H9 (cell line): ENCODE measurements at places on chromosomes 4 and X.

DNA sequence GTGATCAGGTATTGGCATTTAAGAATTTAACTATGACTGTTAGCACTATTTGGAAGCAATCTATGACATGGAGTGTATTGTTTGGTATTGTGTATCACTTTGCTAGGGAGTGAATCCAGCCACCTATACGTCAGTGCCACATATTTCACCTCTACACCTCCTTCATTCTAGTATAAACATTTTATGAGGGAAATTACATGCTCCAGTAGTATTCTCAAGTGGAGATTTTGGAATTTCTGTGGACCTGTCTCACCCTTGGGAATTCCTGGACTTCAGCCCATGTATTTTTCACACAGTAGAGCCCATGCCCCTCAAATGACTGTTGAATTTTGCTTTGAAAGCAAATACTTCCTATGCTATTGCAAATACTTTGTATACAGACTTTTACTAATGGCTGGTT is 11.3 kb downstream of the BST1 start:
- DNase-seq: no peak

DNA sequence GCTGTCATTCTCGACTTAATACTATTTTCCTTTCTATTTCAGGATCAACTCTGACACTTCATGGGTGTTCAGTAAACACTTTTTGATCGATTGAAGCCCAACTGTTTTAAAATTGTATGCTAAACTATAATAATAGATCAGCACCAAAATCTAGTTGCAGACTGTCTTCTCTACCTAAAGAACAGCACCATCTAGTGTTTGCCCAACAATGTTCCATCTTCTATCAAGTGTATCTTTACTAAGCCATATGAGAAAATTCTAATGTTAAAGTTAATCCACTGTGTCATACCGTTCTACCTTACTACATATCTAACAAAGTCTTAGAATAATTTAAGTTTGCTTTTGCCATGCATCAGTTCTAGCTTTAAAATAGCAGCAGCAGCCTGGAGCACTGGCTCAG is 113.0 kb upstream of the PRDX4 start:
- no peak for DNase-seq

DNA sequence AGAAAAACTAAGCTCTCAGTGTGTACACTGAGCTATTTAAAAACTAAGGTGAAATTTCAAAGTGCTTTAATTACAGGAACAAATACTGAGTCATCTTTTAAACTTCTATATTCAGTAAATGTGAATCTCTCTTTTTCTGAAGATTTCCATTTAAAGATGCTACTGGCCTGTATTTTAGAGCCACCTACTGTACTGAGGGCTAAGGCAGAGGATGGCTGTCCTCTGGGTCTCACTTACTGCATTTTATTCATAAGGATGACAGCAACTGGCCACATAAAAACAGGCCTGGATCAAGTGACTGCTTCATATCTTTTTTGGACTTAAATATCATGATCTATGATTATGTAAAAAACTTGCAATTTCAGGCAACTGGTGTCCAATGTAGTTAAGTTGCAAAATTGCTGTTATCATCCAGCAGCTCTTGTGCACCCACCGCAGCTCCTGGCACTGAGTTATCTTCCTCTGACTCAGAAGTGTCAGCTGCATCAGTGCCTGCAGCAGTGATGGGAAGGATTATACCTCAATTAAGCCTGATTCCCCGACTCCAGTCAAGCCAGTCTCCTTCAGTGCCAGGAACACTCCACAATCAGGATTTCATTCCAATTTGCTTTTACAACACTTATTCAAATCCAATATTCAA is 1073.7 kb downstream of the PDHA2 start:
- DNase-seq: no peak

DNA sequence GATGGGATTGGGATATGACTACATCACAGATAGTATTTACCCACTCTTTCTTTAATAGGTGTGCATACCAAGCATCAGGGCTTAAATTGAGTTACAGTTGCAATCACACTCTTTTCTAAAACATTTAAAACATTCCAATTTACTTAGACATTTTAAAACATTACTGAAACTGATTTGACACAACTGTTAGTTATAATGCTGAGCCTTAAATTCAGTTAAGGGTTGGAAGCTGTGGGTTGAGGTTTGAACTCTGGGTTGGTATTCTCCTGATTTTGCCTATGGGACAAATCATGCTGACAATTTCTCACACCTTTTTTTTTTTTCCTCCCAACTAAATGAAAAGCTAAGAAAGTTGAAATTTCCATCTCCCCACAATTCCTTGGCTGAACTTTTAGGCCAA is 16.3 kb downstream of the SLIT2 start:
- no peak for DNase-seq

DNA sequence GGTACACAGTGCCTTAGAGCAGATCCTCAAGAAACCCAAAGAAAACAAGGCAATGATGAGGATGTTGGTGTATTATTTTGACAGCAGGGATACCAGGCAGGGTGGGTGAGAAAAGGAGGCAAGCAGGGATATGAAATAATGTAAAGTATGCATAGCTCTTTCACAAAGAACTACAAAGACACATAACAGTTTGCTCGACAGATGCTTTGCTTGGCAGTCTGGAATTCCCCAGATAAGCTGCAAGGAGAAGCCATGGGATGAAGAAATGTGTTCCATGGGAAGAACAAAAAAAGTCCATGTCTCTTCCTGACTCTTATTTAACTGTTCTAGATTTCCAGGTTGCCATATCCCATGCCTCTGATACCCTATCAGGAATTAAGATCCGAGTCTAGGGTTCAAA is 75.4 kb downstream of the FAM13A start:
- no peak for DNase-seq

GRCh38 chrX:78011846-78012245 is 42.4 kb upstream of the PGAM4 start:
- DNase-seq: no peak

DNA sequence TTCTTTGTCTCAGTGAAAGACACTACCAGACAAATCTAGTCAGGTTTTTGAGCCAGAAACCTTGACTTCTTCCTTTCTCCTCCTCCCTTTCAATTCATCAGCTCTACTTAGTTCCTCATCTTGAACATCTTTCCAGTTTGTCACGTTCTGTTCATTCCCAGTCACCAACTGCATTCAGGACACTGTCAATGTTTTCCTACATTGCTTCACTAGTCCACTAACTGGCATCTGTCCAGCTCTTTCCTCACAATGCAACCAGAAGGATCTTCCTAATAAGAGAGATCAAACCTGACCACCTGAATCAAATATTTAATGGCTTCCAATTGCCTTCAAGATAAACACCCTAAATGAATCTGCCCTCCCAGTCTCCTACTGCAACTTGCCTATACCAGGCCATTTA is 52.5 kb downstream of the SYNPO2 start:
- no peak for DNase-seq

DNA sequence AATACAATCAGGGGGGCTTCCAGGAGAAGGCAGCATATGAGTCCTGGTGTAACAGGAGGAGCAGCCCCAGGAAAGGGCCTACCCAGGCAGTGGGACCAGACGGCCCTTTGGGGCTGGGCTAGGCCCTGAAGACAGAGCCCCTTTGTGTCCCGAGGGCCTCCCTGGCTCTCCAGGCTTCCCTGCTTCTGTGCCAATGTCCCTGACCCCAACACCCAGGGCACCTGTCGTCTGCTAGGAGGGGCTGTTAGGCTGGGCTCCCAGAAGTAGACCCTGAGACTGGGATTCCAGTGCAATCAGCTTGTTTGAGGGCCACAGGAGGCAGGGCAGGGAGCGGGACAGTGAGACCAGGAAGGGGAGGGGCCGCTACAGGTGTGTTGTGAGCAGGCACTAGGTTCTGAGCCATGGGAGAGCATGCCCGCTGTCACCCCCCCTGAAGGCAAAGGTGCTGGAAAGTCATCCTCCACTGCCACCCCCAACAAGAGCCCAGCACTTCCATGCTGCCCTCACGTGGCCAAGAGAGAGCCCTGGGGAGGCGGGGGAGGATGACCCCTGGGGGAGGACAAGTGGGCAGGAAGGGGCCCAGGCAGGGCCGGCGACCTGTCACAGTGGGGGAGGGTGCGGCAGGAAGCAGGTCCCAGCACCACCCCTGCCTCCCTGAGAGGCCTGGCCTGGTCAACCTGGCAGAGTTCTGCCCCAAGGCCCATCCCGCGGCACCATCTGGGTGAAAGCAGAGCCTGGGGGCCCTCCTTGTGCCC is 64.8 kb downstream of the ADRA2C start:
- DNase-seq: no peak

- DNase-seq: no peak
Measured at GRCh38 chr4:132284910-132285426, 864.1 kb upstream of the PCDH10 start.

DNA sequence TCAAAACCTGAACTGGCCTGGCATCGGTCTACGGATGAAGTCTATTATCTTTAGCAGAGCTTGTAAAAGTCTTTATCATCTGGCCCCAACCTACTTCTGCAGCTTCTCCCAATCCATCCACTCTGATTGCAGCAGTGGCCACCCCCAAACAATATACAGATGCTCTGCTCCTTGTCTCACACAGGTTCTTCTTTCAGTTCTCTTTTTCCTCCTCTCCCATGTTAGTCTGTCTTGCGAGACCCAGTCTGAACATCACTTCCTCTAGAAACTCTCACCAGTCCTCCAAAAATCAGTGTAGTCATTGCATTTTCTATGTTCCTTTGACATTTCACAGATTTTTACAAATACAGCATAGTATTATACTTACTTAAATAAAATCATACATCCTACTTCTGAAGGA is 163.0 kb downstream of the FRMPD4 start:
- no peak for DNase-seq

DNA sequence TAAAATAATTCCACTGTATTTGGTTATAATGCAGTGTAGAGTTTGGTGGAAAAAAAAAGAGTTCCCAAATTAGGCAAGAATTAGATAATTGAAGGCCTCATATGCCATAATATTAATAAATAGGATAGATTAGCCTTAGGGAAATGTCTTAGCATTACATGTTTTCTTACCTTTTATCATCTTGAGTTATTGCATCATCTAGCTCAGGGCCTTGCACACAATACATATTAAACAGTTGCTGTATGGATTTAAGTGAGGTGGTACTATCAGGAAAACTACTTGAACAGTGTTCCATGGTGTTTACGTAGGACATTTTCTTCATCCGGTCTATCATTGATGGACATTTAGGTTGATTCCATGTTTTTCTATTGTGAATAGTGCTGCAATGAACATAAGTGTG is 419.4 kb downstream of the EPHA5 start:
- no peak for DNase-seq

- DNase-seq: no peak
Measured at GRCh38 chr4:8688908-8689445, 96.4 kb downstream of the CPZ start.

DNA sequence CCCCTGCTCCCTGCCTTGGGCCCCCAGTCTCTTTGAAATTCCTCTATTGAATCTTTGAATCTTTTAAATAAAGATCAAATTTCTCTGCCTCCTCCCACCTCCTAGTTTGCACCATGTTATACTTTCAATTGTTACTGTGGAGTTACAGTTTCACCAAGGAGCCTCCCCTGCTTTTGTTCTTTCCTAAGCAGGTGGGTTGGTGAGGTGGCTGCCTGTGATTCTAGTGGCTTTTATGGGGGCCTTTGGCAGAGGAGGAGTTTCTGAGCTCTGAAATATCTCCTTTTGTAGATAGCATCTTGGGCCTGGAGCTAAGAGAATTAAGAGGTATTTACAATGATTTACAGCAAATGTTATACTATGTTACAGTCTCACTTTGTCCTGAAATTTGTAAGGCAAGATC is 133.8 kb upstream of the STX18 start:
- no peak for DNase-seq

GRCh38 chr4:33226133-33226532 is 2506.0 kb downstream of the PCDH7 start:
- no peak for DNase-seq

DNA sequence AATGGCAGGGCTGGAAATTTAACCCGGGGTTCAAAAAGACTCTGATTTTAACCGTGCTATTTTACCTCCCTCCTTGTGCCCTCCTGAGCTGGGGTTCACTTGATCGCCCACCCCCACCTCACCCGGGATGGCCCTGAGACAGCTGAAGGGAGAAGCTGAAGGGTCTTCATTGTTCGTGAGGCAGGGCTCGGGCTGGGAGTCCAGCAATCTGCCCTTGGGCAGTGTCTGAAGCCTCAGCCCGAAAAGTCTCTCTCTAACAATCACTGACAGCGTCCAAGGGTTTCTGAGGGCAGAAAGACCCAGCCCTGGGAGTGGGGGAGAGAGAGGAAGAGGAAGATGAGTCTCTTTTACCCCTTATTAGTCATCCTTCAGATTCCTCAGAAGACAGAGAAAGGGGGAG is 39.4 kb upstream of the PHOX2B start:
- no peak for DNase-seq

DNA sequence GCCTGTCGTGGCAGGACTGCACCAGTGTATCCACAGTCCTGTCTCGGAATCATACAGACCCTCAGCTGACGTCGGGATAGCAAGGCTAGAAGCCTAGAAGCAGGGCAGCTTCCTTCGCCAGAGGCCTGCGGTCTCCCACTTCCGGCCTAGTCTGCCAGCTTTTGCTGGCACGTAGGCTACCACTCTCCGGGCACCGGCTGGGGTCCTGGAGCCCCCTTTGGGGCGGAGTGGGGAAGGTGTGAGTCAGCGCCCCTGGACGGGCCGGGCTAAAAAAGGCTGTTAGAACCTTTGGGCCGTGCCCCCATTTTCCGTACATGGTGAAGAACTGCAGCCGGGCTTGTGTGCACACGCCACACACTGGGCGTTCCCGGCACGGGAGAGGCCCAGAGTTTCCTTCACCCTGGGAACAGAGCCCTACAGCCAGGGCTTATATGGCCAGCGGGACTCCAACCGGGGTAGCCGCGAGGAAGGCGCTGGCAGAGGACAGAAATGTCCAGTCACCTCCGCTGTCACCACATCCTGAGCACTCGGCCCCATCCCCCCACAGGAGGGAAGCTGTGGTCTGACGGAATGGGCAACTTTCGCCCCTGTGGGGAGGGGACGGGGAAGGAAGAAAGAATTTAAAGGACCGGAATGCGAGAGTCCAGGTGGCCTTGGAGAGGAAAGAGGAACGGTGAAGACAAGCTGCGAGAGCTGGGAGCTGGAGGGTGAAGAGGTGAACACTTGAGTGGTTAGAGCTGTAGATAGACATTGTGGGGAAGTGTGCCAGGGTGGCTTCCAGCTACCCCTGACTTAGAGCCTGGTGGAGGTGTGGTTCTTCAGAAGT is 4.6 kb downstream of the MAGIX start:
- no peak for DNase-seq

DNA sequence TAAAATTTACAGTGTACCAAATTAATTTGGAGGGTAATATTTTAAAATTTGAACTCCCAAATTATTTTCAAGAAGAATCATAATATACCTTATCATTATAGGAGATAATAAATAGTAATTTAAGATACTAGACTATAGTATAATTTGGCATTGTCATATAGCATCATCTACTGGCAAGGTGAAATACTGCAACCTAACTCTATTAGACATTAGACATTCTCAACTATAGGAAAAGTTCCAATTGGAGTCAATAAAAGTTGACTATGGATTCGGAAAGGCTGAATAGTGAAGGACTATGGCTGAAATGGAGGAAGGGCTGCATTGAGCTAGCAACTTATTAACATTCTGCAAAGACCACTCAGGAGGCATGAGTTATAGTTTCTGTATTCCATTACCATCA is 113.0 kb downstream of the PRDM5 start:
- DNase-seq: no peak
